NCI-H1436 treated with DMSO at 0.1 percent for 48 hours (cell line): ENCODE measurements at places on chromosomes 2 and 18.

DNA sequence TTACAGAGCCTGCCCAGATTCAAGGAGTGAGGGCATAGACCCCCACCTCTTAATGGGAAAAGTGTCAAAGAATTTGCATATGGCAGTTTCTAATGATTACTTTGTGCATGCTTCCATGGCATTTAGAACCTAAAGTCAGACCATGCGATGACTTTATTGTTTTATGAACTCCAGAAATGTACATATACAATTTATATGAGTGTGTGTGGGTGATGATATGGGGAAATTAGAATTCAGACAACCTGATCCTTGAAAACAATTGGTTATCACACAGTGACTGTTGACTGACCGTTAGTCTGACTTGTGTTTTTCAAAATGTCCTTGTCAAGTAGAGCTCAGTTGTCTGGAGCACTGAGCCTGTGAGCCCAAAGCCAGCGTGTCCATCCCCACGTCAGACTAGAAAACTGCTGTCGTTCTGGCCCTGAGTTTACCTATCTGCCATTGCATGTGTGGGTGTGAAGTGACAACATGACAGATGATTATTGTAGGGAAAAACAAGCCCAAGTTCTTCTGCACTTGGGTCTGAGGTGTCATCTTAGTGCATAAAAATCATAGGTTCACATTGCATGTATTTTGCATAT lies 128.4 kb downstream of the MYO3B start:
- no peak for DNase-seq

GRCh38 chr2:202122980-202123720 lies 50.1 kb downstream of the KIAA2012 start:
- peak; percentile 67 for DNase-seq

DNA sequence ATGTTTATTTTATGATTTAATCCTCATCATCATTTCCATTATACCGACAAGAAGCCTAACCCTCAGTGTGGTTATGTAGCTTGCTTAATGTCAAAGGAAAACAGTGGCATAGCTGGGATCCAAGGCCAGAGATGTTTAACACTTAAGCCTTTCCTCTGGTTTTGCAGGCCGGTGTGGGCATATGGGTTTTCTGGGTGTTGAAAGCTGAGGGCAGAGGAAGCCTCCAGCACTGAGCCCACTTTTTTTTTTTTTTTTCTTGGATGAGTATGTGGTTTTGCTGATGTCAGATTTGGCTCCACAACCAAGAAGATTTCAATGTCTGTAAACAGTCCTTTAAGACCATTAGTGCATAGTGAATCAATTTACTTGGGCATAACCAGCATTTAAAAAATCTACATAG lies 41.3 kb downstream of the LHCGR start:
- DNase-seq = no peak

- no peak for DNase-seq
Measured at GRCh38 chr2:10285556-10286198, 17.0 kb upstream of the HPCAL1 start.

GRCh38 chr18:22585821-22586220 lies 168.1 kb upstream of the CTAGE1 start:
- DNase-seq = no peak

DNA sequence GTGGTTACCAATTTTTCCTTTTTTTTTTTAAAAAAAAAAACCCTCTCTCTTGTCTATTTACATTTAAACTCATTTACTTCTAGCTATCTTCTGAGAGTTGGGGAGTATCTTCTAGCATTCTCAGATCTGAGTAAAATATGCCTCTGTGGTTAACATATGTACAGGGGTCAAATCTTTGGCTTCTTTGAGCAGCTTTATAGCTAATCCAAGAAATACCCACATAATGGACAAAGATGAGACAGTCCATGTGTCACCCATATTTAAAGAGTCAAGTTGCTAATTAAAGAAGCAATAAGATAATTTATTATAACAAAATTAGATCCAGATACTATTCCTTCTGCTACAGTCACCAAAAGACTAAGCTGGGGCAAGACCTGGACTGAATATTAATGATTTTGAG lies 139.0 kb upstream of the HNRNPA3 start:
- DNase-seq = no peak

GRCh38 chr2:203893401-203893800 lies 25.8 kb downstream of the CTLA4 start:
- DNase-seq = no peak

DNA sequence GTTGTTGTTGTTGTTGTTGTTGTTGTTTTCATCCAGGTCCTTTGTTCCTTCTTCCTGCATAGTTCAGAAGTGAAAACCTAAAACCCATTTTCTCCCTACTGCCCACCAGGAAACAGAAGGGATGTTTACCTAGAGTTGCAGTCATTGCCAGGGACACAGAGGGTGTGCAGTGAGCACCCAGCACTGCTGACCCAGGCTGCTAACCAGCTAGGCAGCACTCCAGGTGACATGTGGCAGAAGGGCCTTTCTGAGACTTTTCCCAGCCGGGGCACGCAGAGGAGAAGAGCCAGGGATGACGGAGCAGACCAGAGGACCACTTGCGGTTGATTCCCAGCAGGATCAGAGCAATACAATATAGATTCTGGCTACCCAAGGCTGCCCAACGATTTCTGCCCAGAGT lies 286.3 kb downstream of the BCL11A start:
- no peak for DNase-seq

DNA sequence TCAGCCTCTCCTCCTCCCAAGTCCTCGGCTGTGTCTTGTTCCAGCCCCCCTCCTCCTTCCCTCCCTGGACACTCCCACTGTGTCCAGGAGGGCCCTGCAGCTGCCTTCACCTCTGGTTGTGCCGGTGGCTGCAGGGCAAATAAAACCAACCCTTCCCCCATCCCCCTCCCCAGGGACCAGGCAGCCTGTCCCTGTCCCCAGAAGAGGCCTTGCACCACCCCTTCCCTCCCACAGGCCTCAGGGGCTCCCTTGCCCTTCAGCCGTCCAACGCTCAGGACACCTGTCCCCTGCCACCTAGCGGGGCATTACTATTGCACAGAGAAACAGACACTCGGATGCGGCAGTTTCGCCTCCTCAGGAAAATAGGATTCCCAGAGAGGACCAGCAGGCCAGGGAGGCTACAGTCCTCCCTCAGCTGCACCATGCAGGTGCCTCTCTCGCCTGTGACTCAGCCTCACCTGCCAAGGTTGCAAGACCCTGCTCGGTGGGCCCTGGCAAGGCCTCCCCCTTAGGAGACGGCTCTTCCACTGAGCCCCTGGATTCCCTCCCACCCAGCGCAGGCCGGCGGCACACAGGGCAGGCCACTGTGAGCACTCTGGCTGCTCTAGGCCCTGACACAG lies 5.5 kb upstream of the GPC1 start:
- no peak for DNase-seq

- DNase-seq = no peak
Measured at GRCh38 chr2:16152071-16152927, 211.9 kb downstream of the MYCN start.

DNA sequence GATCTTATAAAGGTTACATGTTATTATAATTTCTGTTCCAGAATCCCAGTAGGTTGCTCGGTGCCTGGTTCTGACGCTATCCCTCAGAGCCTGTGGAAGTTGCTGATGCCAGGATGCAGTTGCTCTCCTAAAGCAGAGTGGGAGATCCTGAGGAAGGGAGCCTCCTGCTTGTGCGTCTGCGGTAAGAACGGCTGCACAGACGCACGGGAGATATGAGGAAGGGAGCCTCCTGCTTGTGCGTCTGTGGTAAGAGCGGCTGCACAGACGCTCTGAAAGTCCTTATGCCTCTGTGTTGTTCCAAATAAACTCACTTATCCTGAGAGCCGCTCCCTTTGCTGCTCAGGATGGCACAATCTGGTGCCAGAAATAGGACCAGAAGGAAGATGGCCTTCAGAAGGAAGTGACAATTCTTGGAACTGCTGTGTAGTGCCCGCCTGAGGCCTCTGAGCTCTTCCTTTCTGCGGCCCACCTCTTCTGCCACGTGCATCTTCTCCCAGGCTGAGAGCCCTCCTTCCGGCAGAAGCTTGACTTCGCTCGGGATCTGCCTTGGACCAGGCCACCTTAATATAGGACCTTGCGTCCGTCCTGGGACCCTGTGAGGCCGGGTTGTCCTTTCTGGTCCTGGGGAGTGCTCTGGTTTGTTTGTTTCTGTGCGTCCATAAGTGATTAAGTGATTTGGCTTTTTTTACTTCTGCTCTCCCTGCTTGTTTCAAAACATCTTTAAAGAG lies 89.5 kb downstream of the RTP5 start:
- no peak for DNase-seq
